Glutamatergic neuron (in vitro differentiated cells): ENCODE measurements at places on chromosomes 2 and 18.

- DNase-seq = no peak
Observed at GRCh38 chr2:140359056-140359771, 1579.0 kb upstream of the NXPH2 start.

- peak; percentile 92 for DNase-seq
Observed at GRCh38 chr18:37778417-37779165, 213.0 kb upstream of the CELF4 start.

DNA sequence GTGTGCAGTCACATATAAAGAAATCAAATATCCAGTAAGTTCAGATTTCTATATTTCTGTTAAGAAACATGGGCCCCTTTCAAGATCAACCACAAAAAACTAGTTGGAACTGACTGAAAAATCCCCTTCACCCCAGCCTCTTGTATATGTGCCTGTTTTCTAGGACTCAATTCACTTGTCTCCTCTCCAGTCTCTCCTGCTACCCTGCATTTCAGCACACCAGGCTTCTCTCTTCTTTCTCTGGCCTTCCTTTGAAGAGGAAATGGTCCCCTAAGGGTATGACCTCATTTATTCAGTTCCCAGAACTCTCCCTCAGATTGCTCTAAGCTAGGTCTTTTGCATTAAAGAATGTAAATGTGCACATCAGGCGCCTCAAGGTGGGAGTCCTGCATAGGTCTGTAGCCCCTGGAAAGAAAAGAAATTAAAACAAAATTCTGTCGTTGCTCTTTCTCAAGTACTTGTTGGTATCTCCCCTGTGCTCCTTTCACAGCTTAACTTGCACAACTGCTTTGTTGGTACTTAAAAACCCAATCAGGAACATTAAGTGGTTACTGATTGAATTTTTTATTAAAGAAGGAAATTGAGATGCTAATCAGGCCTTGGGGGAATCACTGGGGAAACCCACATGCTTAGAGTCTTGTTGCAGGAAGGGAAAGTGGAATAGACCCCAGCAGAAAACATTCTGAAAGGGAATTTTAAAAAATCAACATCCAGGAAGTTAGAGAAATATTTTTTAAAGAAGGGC, 278.4 kb downstream of the AGPS start:
- no peak for DNase-seq

DNA sequence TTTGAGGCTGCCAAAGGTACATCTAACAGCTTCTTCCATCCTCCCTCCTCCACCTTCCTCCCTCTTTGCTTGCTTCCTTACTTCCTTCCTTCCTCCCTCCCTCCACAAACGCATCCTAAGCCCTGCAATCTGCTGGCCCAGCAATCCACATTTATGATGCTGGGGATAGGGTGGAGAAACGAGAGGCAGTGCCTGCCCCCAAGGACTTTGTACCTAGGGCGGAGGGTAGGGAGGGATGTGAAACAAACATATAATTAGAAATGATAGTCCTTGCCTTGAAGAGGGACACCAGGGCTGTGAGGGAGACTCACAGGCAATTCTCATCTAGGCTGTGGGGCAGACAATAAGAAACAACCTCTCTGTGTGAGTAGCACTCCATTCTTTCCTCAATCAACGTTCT, 188.3 kb downstream of the ANKRD30B start:
- DNase-seq = no peak

DNA sequence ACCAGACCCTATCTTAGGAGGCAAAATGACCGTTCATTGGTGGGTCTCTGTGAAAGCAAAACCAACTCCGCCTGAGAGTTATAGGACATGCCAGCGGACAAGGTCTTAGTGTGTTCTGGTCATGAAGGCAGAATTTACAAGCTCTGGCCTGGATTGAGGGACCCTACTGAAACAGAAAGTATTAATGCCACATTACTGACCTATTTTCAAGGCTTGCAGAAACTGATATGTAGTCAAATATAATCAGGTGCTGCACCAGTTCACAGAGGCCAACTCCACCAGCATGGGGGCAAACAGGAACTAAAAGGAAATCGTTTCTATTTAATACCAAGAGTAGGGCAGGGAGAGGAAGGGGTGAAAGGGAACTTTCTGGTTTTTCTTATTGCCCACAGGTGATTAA, 19.7 kb downstream of the TYMS start:
- no peak for DNase-seq

- no peak for DNase-seq
Observed at GRCh38 chr2:106114166-106114565, 79.9 kb downstream of the UXS1 start.

GRCh38 chr2:38037757-38038621, 38.0 kb downstream of the CYP1B1 start:
- peak; percentile 49 for DNase-seq

- DNase-seq = no peak
Observed at GRCh38 chr18:57854726-57855125, 51.6 kb upstream of the ATP8B1 start.

GRCh38 chr2:33467413-33467812, 9.0 kb upstream of the RASGRP3 start:
- DNase-seq = no peak

GRCh38 chr2:25334482-25334881, 7.2 kb downstream of the DNMT3A start:
- DNase-seq = no peak

DNA sequence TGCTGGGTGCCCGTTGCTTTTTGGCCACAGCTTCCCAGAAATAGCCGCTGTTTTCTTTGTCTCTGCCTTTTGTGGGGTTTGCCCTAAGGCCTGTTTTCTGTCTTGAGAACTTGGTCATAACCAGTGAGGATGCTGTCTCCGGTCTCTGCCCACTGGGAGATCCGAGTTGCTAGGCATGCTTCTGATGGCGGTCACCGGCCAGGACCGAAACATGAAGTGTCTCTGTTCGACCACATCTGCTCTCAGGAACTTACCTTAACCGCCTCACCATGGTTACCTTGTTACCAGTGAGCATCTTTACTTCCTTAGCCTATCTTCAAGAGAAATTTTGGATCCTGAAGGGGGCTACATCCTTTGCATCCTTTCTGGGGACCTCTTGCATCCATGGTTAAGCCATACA, 91.9 kb downstream of the RTP5 start:
- no peak for DNase-seq

GRCh38 chr18:72895548-72895947, 27.8 kb upstream of the NETO1 start:
- no peak for DNase-seq

- DNase-seq = no peak
Observed at GRCh38 chr2:98172150-98172765, 85.3 kb downstream of the VWA3B start.

DNA sequence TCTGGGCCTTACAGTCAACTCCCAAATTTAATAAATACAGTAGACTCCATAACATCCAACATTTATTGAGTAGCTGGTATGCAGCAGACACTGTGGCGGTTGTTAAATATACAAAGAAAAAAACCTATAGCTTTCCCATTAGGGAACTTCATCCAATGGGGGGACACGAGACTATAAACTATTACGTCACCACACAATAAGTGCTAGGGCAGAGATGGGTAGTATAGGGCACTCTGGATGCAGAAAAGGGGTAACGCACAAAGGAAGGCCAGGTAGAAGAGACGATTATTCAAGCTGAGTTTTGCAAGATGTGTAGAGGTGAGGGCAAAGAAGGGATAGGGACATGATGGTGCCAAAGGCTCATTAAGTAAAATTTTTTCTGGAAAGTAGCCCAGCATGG, 10.8 kb downstream of the CHN1 start:
- no peak for DNase-seq

GRCh38 chr2:128727914-128728313, 409.2 kb upstream of the HS6ST1 start:
- DNase-seq = no peak

DNA sequence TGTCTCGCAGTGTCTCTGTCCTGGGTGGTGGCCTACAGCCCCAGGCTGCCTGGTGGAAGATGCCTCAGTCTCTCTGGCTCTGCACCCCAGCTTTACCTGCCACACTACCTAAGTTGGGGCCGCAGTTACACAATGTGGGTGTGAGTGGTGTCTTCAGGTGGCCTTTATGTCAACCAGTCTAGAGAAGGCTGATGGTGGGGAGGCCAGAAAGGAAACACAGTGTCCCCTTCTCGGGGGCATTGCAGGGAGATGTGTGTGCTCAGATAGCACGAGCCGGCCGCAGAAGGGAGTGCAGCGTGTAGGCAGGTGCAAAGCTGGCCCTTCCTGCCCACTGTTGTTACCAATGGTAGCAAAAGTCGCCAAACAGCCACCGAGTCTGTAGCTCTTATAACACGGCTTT, 216.1 kb downstream of the SH3RF3 start:
- no peak for DNase-seq

DNA sequence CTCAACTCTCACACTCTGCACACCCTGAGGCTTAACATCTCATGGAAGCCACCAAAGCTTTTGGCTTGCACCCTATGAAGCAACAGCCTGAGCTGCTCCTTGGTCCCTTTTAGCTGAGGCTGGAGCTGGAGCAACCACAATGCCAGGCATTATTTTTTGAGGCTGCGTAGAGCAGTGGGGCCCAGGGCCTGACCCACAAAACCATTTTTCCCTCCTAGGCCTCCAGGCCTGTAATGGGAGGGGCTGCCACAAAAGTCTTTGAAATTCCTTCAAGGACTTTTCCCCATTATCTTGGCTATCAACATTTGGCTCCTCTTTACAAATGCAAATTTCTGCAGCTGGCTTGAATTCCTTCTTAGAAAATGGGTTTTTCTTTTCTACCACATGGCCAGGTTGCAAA, 39.8 kb downstream of the CTNNA2 start:
- no peak for DNase-seq

DNA sequence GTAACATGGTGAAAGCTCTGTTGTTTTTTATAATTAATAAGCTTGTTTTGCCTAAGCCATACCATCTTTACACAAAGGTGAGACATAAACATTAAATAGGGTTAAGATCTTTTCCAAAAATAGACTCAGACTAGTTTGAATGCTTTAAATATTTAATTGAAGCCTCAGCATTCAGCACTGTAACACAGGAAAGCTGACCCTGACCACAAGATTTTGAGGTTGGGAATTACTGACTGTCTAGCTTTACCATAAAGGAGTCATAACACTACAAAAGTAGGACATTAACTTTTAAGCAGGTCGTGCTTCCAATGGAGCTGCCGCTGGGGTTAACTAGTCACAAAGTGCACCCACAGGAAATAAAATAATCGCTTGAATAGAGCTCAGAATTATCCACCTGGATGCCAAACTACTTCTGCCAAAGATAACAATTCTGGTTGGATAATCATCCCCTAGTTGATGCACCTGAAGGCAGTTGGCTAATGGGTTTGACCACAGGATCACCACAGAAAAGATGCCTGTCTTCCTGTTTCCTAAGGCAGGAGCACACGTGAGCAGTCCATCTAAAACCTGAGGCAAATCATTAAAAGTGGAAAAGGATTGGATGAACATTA, 106.2 kb downstream of the COBLL1 start:
- DNase-seq = no peak

DNA sequence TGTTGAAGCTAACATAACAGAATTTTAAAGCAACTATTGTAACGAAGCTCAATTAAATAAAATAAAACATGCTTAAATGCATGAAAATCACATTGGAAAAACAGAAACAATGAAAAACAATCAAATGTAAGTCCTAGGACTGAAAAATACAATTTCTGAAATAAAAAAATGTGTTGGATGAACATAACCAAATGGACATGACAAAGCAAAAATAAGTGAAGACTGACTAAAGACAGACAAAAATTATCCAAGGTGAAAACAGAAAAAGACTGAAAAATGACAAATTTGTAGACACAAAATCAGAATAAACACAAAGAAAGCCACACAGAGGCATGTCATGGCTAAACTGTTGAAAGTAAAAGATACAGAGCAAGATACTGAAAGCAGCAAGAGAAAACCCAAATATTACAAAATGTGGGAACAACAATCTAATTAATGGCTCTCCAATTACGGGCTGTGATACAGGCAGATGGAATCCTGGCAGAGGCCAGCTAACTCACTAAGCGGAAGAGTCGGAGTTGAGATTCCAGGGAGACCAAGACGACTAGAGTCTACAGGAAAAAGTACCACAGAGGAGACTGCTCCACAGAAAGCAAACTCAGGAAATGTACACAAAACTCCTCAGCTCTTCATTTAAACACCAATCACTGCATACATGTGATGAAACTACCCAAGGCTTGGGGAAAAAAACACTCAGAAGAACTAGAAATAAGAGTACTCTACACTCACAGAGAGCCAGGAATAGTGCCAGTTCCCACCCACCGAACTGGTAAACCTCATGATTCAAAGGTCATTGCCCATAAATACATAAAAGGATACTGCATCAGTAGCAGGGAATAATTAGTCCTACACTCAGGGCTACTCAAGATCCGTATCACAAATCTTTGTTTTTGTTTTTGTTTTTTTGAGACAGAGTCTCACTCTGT, 83.6 kb downstream of the ATAD2B start:
- no peak for DNase-seq

GRCh38 chr18:55627007-55627406, 39.0 kb upstream of the TCF4 start:
- DNase-seq = no peak

DNA sequence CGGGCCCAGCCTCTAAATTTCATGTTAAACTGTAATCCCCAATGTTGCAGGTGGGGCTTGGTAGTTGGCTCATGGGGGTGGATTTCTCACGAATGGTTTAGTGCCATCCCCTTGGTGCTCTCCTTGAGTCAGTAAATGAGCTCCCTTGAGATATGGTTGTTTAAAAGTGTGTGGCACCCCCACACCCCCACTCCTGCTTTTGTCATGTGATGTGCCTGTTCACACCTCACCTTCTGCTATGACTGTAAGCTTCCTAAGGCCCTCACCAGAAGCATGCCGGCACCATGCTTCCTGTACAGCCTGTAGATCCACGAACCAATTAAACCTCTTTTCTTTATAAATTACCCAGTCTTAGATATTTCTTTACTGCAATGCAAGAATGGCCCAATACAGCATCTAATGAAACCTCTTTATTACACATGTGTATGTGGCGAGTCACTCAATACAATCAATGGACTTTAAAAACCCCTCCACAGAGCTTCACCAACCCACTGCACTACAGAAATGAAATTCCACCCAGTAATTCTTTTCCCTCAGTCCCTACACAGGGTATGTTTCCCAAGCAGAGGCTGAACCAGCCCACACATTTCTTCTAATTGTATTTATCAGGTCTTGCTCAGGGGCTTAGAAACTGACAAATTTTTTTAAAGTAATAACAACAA, 47.3 kb downstream of the WDFY1 start:
- DNase-seq = no peak

- no peak for DNase-seq
Observed at GRCh38 chr2:102782187-102782586, 20.4 kb downstream of the TMEM182 start.

GRCh38 chr2:105881286-105882136, 136.8 kb downstream of the NCK2 start:
- no peak for DNase-seq

GRCh38 chr2:13682540-13683272, 949.8 kb upstream of the LRATD1 start:
- DNase-seq = no peak

DNA sequence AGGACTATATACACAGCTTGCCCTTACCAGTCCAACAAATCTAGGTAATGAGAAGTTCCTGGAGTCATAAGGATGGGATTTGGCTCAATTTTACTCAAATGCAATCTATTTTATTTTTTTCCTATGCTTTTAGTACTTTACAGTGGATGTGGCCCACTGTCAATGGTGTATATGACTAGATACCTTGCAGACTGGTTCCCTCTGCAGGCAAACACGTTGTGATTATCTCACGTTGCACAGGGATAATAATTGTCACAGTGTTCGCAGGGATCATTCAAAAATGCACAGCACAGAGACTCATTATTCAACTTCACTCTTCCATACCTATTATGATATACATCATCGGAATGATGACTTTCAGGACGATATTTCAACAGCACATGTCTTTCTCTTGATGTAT, 359.7 kb downstream of the MBD2 start:
- no peak for DNase-seq
